ENCODE measurements at places on chromosomes 5 and 9. TPM values are rescaled to one million over a fixed set of nuclear protein-coding genes. Genes with fewer than 3 reads are reported as not detected.

- DNase-seq: no peak
These were observed 13.3 kb downstream of the SLC25A46 start for GRCh38 chr5:110751902-110752762.

DNA sequence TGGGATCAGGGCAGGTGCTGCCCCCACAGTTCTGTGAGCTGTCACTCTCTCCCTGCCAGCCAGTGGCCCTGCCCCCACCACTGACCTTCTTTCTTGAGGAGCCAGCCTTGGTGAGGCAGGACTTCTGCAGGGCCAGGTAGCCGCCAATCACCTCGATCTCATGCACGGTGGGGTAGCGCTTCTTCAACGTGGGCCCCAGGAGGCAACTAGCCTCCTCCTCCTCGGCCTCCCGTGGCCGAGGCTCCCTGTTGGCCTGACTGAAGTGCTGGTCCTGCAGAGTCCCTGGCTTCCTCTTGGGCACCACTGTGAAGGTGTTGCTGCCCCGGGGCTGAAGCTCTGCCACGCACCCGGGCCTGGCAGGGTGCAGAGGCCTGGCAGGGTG is 1.6 kb downstream of the TPRN start:
- DNase-seq: no peak

GRCh38 chr9:130451509-130452388 is 7.0 kb downstream of the ASS1 start:
- DNase-seq: peak; percentile 56

DNA sequence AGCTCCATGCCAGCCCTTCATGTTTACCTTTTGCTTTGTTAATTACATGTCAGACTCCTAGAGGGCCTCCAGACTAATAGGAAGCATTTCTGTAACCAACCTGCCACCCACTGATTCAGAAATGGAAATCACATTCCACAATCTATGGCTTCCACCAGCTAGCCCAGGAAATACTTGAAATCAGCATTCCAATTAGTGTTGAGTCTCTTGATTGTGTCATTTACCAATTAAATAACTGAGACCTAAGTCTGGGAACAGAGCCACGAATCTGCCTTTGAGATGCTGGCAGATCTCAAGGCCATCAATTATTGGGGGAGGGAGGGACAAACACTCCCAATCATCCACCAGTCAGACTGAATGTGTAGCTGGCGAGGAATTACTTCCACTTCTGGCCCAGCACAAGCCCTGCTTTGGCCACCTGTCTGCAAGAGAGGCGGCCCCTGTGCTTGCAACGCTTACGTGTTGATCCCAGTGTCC is 27.4 kb upstream of the SAP30L start:
- no peak for DNase-seq

DNA sequence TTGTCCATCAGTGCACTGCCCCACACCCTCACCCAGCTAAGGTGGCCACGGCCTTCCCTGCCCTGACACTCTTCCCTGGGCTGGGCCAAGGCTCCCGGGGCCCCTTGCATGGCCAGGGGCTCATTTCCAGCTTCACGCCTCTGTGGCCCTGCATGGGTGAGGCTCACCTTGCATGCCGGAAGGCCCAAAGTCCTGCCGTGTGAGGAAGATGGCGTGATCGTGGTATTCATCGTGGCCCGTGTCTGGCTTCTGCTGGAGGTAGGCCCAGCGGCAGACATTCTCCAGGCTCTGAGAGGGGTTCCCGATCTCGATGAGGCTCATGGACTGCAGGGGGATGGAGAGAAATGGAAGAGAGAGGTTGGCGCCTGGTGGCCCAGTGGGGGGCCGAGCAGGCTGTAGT is 98.4 kb downstream of the ZNF354C start:
- no peak for DNase-seq

DNA sequence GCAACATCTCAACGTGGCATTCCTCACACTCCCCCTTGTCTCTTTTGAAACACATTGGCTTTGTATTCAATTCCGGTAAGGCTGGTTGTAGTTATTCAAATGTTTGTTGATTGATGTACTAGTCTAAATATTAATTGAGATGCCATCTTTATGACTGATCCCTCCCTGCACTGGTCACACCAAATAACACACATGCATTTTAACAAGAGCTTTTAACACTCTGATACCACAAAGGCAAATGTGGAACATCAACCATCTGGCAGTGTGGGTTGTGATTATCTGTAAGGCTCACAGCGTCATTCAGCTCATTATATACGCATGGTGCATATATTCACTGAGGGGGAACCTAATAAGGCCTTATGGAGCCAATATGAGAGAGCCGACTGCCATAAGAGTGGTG is 305.0 kb downstream of the TENT4A start:
- no peak for DNase-seq

Gene TMEM215
- not detected for total RNA-seq

Gene IFNA13
- total RNA-seq: not detected

Gene GMCL2
- total RNA-seq: not detected

Gene PCDH12
- total RNA-seq: 1.5 TPM
